ENCODE measurements at places on chromosomes 16 and 17. TPM values are rescaled to one million over a fixed set of nuclear protein-coding genes. Genes with fewer than 3 reads are reported as not detected.

- no peak for DNase-seq
- no peaks in the 10 kb centered on the region for H3K4me1 ChIP-seq
- H3K27ac ChIP-seq = no peak overlapping the region
- H3K36me3 ChIP-seq = no peaks in the 10 kb centered on the region
- no peaks in the 10 kb centered on the region for H3K27me3 ChIP-seq
Measured at GRCh38 chr17:73261952-73262675, 434 bp upstream of the CPSF4L start.

DNA sequence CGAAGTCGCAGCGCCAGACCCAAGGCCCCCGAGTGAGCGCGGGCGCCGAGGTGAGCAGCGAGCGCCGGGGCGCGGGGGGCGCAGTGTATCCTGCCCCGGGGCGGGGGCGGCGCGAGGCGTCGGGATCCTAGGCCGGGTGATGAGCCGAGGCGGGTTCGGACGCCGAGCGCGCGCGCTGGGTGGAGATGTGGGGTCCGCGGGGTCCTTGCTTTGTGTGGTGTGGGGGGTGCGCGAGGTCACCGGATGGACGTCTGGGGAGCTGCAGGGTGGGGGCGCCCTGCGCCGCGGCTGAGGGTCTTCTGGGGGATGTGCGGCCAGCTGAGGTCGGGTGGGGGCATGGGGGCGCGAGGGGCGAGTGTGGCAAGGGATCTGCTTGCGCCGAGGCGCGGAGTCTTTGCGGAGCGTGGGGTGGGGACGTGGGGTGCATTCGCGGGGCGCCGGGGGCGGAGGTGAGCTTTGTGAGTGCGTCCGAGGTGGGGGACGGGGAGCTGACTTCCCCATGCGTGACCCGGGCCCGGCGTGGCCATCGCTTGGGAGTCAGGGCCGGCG, 560 bp downstream of the RAI1 start:
- H3K27me3 ChIP-seq = no peaks in the 10 kb centered on the region
- H3K27ac ChIP-seq = peak overlapping the region; percentile 78
- peak; percentile 43 for DNase-seq
- H3K4me3 ChIP-seq = peak overlapping the region; percentile 87
- H3K36me3 ChIP-seq = no peaks in the 10 kb centered on the region

DNA sequence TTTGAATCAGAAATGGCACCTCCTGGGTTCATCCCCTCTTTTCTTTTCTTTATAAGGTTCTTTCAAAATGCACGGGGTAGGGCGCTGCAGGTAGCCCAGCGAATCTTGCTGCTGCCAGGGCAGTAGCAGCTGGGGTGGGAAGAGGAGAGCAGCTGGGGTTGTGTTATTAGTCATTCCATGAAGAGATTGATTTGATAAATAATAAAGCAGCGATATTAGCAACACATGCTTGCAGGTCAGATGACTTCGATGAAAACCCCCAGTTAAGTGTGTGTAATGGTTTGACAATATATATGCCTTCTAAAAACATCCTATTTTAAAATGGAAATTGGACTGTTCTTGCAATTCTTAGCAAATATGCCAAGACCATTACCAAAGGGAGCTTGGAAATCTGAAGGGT, 200.7 kb downstream of the CCDC182 start:
- no peak overlapping the region for H3K4me3 ChIP-seq
- no peaks in the 10 kb centered on the region for H3K27me3 ChIP-seq
- peaks cover 15% of the 10 kb centered on the region for H3K4me1 ChIP-seq
- no peaks in the 10 kb centered on the region for H3K36me3 ChIP-seq

DNA sequence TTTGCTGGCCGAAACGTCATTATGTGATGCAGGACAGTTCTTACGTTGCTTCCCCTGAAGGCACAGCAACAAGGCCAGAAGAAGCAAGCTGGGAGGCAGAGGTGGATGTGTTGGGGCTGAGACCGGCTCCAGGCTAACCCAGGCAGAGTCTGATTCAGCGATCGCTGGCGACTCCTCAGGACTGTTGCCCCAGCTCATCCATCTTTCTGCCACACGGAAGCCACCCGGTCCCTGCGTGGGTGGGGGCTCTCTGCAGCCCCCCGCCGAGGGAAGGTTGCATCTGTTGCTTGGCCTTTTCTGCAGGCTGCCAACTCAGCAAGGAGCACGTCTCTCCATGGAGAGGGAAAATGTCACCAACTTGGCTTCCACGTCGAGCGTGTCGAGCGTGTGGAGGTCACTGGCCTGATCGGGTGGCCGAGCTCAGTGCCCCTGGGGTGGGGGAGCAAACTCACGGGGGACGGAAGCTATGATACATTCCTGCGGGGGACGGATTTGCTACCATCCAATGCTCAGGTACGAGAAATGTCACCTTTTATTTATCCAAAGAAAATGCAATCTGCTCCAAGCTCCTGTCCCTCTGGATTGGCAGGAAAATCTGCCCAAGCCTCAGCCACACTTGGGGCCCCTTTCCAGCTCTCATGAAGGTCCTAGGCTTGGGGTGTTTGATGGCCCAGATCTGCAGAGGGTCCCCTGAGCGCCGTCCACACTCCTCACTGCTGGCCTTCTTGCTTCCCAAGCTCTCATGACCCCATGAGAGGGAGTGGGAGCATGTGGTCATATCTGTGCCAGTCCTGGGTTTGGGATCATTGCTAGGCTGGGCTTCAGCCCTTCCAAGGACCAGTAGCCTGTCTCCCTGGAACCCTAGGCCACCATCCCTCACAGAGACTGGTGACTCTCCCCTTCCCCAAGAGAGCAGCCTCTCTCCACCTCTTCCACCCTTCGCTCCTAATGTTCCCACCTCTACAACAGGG, 69.4 kb downstream of the RPH3AL start:
- H3K27ac ChIP-seq = no peak overlapping the region
- no peak overlapping the region for H3K4me3 ChIP-seq
- H3K4me1 ChIP-seq = no peaks in the 10 kb centered on the region
- H3K27me3 ChIP-seq = no peaks in the 10 kb centered on the region

Gene KRT33B
- not detected for total RNA-seq

DNA sequence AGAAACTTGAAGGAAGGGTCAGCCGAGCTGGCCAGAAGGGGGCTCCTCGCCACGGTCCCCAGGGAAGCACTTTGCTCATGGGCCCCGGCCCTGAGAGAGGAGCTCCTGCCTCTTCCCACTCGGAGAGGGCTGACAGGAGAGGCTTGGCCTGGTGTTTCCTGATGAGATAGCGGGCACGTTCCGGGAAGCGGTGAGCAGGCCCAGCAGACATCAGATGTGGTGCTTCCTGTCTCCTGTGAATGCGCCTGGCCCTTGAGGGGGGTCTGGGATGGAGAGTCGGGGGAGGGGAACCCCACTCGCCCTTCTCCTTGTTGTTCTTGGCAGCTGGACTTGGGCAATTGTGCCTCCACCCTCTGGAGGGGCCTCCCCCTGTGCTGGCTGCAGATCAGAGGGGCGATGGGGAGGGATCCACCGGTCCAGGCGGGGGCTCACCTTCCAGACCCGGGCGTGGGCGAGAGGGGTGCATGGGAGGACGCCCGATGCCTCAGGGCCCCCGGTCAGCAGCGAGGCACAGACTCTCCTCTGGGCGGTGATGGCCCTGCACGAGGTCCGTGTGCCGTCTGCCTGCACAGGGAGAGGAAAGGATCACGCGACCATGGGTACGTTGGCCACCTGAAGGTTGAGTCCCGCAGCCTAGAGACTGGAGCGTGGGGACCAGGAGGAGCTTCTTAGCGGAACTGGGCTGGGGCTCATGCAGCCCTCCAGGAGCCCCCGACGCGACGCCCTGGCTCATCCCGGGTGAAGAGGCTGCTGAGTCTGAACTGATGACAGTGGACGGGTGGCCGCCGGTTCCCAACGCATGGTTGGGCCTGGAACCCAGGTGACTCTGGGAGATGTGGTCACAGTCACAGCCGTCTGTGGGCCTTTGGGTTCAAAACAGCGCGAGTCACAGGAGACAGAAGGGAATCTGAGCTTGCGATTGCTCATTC, 25.4 kb downstream of the METRNL start:
- H3K4me3 ChIP-seq = no peak overlapping the region
- H3K27ac ChIP-seq = no peak overlapping the region
- no peak for DNase-seq

Gene ABHD15
- total RNA-seq = 9.8 TPM

- H3K36me3 ChIP-seq = peaks cover 16% of the 10 kb centered on the region
- peak overlapping the region; percentile 93 for H3K4me3 ChIP-seq
- H3K27me3 ChIP-seq = no peaks in the 10 kb centered on the region
- H3K27ac ChIP-seq = peak overlapping the region; percentile 96
Measured at GRCh38 chr17:75260641-75261335, 618 bp downstream of the GGA3 start.

DNA sequence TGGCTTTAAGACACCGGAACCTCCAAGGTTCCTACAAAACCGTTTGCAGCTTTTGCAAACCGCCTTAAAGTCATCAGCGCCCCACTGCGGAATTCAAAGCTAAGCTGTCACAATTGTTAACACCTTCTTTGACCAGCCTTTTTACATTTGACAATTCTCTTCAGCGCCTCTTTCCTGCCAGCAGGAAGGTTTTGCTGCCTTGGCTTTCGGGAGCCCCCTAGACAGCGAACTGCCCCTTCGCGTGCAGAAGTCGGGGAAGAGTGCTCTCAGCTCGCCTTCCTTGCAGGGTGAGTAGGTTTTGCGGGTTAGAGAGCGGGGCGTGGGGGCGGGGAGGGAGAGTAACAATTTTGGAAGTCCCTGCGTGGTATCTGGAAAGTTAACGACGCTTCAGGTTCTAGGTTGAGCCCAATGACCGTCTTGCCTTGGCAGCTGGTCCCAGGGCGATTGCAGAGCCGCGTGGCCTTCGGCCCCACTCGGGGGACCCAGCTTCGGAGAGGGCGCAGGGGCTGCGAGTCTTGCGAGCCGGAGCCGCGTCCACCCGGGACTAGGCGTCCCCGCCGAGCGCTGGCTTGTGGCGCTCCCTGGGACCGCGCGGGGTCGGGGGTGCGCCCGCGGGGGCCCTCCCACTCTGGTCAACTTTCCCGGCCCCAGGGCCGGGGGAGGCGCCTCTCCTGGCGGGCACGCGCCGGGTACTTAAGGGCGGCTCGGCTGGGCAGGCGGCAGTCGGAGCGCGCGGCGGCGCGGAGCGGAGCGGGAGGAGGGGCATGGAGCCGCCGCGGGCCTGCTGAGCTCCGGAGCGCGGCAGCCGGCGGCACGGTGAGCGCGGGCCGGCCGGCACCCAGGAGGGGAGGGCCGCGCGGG, at the start of gene HAS3:
HAS3 (plus strand) TSS at position 153 of the 861 bp plus-strand sequence. CDS start 3,743 bp downstream, outside the sequence.
- peak; percentile 47 for DNase-seq
- no peak within 1 kb of the TSS for H3K27ac ChIP-seq
- peaks cover 10% of the 10 kb centered on the region for H3K36me3 ChIP-seq
- H3K4me1 ChIP-seq = peaks cover 16% of the 10 kb centered on the region
- peaks cover 31% of the 10 kb centered on the region for H3K27me3 ChIP-seq
- peak within 1 kb of the TSS; percentile 74 for H3K4me3 ChIP-seq

Gene CCL4L2
- 48.9 TPM for total RNA-seq

GRCh38 chr17:40451420-40451819, 8.2 kb downstream of the IGFBP4 start:
- H3K27ac ChIP-seq = no peak overlapping the region
- no peak for DNase-seq
- no peak overlapping the region for H3K4me3 ChIP-seq
- H3K36me3 ChIP-seq = peaks cover 1% of the 10 kb centered on the region
- no peaks in the 10 kb centered on the region for H3K27me3 ChIP-seq

DNA sequence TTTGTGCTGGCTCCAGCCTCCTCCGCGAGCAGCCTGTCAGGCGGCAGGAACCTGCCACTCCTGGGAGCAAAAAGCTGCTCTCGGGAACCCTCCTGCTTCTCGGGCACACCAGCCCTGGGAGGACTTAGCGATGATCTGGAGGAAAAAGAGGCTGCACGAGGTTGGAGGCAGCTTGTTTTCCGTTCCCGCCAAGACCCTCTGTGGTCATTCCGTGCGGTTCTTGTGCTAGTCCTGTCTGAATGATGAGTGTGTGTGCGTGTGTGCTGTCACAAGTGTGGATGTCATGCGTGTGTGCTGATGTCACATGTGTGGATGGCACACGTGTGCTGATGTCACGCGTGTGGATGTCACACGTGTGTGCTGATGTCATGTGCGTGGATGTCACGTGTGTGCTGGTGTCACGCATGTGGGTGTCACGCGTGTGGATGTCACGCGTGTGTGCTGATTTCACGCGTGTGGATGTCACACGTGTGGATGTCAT, 150.0 kb downstream of the NPIPB11 start:
- H3K27ac ChIP-seq = no peak overlapping the region
- no peaks in the 10 kb centered on the region for H3K27me3 ChIP-seq
- H3K36me3 ChIP-seq = peaks cover 7% of the 10 kb centered on the region
- H3K4me1 ChIP-seq = no peaks in the 10 kb centered on the region
